ENCODE measurements at places on chromosomes 1 and 21.
A peak's percentile ranks its signal among the peaks of the same experiment; 100 is the strongest.

- no peak for DNase-seq
These were observed 44.1 kb downstream of the TFF3 start for GRCh38 chr21:42271065-42271464.

DNA sequence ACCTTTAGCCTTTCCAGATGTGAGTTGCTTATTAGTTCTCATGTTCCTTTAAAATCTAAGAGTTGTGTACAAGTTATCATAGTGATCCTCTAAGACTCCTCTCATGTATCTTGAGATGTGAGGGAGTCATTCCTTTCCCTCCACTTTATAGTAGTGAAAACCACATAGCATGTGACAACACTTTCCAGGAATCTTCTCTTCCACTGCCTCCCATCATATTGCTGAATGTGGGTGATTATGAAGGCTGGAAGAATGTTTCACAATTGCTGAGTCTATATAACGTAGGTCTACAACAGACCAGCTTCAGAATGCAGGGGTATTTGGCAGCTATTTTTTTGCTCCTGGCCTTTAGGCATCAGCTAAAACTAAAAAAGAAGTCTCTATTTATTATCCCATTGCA is 44.7 kb upstream of the LRRC7 start:
- DNase-seq = no peak

GRCh38 chr1:16175610-16176553 is 20.0 kb upstream of the EPHA2 start:
- DNase-seq = peak; percentile 95

GRCh38 chr1:201409440-201409839 is 10.3 kb upstream of the LAD1 start:
- no peak for DNase-seq

GRCh38 chr1:198977909-198978308 is 339.1 kb downstream of the PTPRC start:
- no peak for DNase-seq

DNA sequence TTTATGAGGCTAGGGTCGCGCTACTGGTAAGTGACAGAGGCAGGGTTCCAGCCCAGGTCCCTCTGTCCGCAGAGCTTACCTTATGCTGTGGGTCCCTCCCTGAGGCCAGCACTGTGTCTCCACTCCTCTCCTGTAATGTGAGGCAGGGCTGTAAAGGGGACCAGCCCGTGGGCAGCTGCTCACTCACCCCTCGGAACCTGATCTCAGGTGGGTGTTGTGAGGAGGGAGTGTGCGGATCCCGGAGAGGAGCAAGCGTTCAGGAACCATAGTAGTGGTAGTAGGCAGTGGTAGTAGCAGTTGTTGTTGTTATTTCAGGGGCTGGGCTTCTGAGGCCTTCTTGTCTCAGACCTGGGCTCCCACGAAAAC is 1.7 kb downstream of the ZC3H12A start:
- no peak for DNase-seq

DNA sequence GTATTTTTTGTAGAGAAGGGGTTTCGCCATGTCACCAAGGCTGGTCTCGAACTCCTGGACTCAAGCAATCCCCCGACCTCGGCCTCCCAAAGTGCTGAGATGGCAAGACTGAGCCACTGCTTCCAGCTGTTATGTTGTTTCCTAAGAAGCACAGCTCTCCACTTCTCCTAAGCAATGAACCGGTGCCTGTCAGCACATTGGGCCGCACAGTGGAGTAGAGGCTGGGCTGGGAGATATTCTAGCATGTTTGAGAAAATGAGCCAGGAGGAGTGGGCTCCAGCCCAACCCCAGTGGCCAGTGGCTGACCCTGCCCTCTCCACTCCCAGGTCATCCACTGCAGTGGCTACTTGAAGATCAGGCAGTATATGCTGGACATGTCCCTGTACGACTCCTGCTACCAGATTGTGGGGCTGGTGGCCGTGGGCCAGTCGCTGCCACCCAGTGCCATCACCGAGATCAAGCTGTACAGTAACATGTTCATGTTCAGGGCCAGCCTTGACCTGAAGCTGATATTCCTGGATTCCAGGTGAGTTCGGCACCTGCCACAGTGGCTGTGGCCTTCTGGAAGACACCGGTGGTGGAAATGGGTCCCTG is 27.0 kb downstream of the SIM2 start:
- DNase-seq = no peak
